ENCODE measurements at places on chromosomes 5 and 9.

GRCh38 chr9:127943731-127944144 is 6.1 kb upstream of the DPM2 start:
- peak; percentile 67 for DNase-seq

- DNase-seq: no peak
These were observed 5.8 kb downstream of the ANXA6 start for GRCh38 chr5:151151793-151152192.

DNA sequence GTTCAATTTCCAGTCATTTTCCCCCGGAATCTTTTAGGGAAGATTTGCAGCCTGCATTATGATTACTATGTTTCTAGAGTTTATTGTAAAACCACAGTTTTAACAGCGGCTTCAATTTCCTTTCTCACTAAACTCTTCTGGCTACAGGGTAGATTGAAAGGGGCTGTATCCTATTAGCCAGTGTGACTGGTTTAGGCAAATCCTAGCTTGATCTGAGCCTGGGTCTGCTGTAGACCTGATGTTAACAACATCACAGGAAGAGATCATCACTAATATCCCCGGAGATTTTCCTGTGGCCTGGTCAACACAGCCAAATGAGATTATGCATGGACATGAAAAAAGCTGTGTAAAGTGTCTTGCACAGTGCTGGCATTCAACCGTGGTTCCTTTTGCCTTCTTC is 33.4 kb downstream of the STOM start:
- no peak for DNase-seq

GRCh38 chr9:115401756-115402327 is 283.9 kb upstream of the TNC start:
- DNase-seq: no peak

GRCh38 chr5:101942321-101942882 is 353.7 kb downstream of the SLCO4C1 start:
- no peak for DNase-seq

DNA sequence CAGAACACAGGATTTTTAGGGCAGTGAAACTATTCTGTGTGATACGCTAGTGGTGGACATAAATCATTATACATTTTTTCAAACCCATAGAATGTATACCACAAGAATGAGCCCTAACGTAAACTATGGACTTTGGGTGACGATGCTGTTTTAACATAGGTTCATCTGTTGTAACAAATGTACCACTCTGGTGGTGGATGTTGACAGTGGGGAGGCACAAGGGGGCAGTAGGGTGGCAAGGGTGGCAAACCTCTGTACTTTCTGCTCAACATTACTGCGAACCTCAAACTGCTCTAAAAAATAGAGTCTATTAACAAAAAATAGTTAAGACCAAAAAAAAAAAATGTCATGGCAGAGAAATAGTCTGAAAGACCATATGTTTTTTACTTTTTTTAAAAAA is 9.1 kb upstream of the MVB12B start:
- DNase-seq: no peak

DNA sequence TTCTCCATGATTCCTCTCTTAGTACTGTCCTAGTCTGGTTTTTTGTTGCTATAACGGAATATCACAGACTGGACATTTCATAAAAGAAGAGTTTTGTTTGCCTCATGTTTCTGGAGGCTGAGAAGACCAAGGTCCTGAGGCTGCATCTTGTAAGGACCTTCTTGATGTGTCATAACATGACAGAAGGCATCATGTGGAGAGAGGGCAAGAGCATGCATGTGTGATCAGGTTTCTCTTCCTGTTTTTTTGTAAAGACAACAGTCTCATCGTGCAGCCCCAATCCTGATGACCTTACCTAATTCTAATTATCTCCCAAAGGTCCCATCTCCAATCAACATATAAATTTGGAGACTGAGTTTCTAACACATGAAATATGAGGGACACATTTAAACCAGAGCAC is 108.4 kb downstream of the MSX2 start:
- no peak for DNase-seq

DNA sequence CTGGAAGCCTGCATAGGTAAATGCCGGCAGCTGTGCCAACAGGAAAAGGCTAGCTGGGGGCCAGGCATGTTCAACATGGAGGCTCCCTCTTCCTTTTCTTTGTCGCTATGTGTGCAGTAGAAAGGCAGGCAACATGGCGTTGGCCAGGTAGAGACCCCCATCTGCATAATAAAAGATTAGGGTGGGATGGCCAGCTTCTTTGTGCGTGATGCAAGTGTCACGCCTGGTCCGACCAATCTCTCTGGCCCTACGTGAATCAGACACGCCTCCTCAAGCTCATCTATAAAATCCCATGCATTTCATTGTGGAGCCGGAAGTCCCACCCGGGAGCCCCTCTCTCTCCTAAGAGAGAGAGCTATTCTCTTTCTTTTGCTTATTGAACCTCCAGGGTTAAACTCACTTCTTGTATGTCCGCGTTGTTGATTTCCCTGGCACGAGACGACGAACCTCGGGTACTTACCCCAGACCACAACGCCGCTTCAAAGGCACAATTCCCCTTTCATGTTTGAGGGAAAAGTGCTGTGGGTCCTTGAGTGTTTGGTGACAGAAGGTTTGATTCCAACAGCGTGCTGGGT is 25.0 kb upstream of the C5orf47 start:
- DNase-seq: no peak

DNA sequence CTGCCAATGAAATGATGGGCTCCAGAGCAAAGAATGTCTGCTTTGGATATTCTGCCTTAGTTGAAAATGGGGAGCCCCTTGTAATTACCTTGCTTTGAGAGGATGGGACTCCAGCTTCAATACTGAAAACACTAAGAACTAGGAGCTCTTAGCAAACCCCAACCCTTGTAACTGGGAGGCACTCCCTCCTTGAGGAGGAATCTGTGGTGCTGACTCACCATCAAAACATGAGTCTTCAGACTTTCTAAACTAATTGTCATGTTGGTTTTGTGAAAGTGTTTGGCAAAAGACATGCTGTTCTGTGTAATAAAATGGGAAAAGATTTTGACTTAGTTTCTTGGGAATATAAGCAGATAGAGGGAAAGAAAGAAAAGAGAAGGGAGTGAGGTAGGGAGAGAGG is 91.9 kb upstream of the PTPRD start:
- DNase-seq: no peak

GRCh38 chr9:17625644-17626388 is 47.0 kb downstream of the SH3GL2 start:
- DNase-seq: no peak

DNA sequence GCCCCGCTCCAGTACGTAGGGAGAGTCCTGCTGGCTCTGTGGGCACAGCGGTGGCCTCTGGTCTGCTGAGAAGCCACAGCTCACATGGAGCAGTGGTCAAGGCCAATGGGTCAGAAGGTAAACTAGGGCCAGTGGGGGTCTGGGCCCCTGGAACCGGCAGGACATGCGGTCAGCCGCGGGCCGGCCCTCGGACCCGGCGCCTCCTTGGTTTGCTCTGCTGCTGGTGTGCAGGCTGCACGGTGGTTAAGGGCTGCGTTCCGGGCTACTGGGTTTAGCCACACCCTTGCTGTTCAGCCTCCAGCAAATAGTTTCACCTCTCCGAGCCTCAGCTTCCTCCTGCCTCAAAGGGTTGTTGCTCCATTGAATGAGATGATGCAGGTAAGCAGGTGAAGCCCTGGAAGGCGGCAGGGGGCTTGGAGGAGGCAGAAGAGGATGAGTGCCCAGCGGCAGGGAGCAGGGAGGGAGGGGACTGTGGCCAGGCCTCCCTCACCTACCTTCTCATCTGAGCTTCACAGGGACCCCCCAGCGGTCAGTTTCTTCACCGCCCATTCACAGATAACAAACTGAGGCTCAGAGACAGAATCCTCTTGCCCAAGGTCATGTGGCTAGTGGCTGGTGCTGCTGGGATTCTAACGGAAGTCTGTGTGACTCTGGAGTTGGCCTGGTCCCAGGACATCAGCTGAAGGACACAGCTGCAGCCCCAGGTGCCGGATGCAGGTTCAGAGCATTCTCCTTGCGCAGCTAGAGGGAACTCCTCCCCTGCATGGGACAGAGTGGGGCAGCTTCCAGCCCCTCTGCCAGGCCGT is 3.7 kb upstream of the COL5A1 start:
- DNase-seq: no peak

DNA sequence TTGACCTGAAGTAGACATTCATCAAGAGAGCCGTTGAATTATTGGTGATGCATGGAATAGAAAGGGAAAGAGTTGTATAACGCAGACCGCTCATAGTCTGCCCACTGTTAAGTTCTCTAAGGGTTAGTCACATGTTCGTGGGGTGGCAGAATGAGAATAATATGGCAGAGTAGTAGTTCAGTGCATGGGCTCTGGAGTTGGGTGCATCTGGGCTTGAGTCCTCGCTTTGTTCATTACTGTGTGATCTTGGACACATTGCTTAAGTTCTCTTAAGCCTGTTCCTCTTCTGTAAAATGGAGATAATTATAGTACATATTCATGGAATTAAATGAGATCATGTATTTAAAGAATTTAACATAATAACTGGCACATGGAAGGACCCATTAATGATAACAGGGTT is 23.6 kb downstream of the TNPO1 start:
- no peak for DNase-seq

DNA sequence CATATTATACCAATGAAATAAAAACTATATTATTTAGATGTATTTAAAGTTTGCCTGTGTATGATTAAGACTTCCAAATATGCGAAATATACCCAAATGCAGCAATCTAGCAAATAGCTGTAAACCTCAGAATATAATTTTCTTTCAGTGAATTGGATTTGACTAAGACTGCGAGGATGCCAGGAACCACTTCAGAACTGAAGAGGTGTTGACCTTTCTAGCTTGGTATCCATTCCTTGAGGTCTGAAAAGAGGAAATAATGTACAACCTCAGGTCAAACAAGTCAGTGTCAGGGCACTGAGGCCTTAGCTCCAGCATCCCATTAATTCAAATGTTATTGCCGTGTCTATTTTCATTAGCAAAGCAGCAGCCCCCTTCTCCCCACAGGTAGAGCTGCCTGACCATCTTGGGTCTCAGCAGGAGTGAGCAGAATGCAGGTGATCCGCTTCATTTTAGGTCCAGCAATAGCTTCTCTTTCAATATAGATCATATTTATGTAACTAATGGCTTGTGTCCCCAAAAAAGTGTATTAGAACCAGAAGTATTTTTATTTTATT is 100.0 kb downstream of the KIAA1958 start:
- DNase-seq: no peak

DNA sequence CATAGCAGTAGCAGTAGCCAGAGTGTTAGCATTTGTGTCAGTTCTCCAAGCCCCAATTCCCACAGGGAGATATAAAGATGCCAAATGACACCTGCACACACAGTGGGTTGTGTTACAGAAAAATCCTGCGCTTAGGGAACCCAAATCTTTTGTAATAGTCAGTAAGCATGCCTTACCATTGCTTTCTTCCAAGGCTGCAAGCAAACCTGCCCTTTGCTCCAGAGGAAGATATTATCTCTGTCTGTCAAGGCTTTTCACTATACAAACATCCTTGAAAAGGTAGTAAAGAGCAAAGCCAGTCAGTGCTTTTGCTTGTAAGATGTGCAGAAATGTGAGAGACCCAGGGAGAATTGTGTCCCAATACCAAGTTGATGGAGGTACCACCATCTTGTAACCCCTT is 2.9 kb downstream of the ANKDD1B start:
- no peak for DNase-seq

- no peak for DNase-seq
These were observed 253.3 kb downstream of the CTNND2 start for GRCh38 chr5:11650936-11651335.

DNA sequence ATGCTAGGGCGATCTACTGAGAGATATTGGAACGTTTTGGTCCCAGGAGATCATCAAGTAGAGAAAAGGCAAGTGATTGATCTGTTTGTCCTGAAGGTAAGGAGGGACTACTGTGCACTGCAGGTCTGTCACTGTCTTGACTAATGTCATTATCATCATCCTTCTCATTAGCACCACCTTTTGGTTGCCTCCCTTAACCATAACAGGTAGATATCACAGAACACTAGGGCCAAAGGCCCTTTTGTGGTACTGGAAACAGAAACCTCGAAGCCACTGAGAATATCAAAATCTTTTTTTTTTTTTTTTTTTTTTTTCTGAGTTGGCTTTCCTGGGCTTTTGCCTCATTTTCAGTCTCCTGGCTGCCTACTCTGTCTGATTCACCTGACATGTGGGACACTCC is 134.0 kb downstream of the KCTD16 start:
- DNase-seq: no peak

GRCh38 chr5:67699560-67699959 is 503.0 kb upstream of the CD180 start:
- no peak for DNase-seq

DNA sequence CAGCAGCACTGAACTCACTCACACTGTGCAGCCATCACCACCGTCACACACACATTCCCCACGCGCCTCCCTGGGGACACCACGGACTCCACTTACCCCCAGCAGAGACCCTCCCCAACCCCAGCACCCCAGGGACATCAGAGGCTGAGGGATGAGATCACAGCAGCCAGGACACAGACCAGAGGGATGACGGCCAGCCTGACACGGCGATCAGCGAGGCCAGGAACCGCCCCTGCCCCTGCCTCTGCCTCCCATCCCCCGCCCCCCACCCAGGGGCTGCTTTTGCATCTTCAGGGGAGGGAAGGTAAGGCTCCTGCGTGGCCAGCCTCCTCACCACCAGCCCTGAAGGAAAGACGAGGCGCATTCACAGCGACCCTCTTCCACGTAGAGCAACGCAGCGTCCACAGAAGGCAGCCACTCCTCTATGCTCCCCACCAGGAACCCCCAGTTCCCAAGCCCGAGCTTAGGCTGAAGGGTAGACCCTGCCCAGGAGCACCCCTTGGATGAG is 104.5 kb downstream of the VAV2 start:
- no peak for DNase-seq

DNA sequence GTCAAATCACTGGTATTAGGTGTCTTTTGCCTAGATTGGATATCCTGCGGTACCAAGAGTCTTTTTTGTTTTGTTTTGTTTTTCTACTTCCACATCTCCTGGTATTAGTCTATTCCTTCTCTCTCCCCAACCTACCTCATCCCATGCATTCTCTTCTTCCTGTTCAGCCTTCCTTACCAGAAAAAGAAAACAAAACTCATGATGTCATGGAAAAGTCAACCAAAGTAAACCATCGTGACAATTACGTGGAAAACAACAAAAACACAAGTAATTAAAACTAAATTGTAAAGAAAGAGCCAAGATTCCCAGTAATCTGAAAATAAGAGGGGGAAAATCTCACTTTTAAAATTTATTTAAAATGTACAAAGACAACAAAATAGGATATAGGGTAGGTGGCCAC is 38.3 kb downstream of the TMEM167A start:
- no peak for DNase-seq

DNA sequence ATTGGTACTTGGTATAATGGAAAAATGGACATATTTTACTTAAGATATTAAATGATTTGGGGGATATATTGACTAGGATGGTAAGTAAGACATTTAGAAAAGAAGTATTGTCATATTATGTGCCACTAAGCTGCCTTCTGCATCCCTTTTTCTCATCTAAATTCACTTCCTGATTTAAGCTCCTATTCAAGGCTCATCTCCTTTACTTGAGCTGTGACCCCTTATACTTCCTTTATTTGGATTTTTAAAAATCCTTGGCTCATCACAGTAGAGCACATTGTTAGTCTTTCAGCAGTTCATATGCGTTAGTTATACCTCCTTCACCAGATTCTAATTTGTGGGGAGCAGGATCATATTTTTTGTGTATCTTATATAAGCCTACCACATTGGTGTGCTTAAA is 6.6 kb downstream of the COMMD10 start:
- DNase-seq: no peak

- peak; percentile 74 for DNase-seq
These were observed 835 bp downstream of the MCIDAS start for GRCh38 chr5:55226027-55226933.

Data from NCI-H226 (cell line).